ENCODE measurements at places on chromosomes 1 and 21. TPM values are rescaled to one million over a fixed set of nuclear protein-coding genes. Genes with fewer than 3 reads are reported as not detected.

CDC7 gene
- 26.1 TPM for total RNA-seq

NOL9 gene
- 28.6 TPM for total RNA-seq

CCDC181 gene
- 2.0 TPM for total RNA-seq

PCNX2 gene
- 36.9 TPM for total RNA-seq

TMEM269 gene
- total RNA-seq = not detected

Data from urinary bladder (tissue), 4 donors.